ENCODE measurements at places on chromosomes 4 and X.

GRCh38 chrX:85994797-85995196 is 52.6 kb downstream of the CHM start:
- no peak for DNase-seq

DNA sequence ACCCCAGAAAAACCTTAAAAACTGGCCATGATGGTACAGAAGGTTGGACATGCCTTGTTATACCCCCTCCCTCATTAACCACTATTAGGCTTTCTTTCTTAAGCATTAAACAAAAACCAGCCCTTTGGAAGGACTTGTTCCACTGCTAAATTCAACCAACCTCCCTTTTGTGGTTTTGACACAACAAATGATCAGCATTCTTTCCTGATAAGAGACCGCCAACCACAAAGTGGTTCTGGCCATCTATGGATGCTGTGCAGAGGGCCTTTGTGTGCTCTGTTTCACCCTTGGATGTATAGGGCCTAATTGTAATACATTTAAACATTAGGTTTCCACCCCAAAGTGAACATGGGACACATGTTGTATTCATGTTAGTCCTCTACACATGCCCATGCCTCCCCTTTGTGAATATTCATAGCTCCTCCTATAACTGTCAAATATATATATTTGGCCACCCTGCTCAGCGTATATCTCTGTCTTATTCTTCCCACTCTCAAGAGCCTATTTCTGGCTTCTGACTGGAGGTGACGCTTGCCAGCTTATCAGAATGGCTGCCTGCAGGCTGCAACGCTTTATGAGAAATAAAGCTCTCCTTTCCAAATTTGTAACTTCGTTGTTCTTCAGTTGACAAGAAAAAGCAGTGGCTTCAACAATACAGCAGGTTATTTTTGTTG is 126.6 kb downstream of the NPNT start:
- DNase-seq = no peak

DNA sequence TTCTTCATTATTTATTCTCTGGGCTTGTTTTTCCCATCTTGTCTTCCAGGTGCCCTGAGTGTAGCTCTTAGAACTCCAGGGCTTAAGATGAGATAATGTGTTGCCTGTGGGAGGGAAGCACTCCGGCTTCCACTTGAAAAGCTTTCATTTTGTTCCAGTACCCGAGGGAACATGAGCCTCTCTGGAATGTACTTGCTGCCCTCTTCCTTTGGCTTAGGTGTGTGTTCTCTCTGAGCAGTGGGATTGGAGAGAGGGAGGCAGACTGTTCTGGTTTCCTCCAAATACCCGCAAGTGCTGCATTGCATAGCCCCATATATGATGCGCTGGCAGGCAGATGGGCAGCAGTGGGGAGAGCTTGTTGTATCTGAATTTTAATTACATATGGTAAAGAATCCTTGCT is 861 bp upstream of the DTHD1 start:
- DNase-seq = no peak

DNA sequence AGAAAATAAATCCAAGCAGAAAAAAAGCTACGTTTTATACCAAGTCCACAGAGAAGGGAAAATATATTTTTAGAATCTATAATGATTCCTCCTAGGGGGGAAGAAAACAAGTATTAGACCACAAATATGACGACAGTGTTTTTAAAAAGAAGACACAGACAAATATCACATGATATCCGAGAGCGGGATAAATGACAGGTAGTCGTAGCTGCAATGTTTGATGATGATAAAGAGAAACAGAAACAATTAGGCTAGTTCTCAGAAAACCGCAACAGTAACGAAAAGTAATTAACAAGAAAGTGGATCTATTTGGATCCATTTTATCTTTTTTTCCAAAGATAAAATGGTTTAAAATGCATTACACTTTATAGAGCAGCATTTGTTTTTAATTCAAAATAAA is 918 bp downstream of the HAUS3 start:
- no peak for DNase-seq

DNA sequence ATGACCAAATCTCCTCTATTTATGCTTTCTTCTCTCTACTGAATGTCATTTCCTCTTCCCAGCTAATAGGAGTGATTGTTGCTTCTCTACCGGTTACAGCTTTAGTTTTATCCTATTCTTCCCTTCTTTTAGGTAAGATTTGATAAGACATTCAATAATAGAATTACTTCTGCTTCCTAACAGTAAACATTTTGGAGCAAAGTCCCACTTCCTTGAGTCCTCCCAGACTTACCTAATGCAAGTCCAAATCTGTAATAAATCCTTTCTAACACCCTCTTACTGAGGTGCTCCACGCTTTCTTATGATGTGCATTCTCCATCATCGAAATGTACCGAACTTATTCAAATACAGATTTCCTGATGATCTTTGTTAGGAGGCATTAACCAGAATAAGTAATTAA is 79.2 kb upstream of the GPM6A start:
- DNase-seq = no peak

- no peak for DNase-seq
These were observed 29.5 kb upstream of the MAGEA6 start for GRCh38 chrX:152798945-152799344.

- DNase-seq = no peak
These were observed 122.1 kb downstream of the MANBA start for GRCh38 chr4:102638621-102639020.

DNA sequence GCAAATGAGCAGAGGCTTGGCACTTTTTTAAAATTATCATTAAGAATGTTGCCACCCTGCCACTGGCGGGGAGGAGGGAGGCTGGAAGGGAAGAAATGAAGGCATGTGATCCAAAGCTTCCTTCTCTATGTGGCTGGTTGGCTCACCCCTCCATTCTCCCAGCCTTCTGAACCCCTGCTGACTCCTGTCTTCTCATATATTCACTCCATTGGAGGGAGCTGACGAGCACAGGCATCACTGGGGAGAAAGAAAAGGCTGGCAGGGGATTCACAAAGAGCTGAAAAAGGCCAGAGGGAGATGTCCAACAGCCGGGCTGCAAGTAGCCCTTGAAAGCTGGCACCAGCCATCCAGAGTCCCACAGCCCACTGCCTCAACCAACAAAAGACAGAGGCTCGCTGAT is 495.6 kb downstream of the BCOR start:
- no peak for DNase-seq

- no peak for DNase-seq
These were observed 23.6 kb upstream of the PACRGL start for GRCh38 chr4:20676501-20677197.

- DNase-seq = no peak
These were observed 518.2 kb upstream of the HTR2C start for GRCh38 chrX:114065577-114066223.

DNA sequence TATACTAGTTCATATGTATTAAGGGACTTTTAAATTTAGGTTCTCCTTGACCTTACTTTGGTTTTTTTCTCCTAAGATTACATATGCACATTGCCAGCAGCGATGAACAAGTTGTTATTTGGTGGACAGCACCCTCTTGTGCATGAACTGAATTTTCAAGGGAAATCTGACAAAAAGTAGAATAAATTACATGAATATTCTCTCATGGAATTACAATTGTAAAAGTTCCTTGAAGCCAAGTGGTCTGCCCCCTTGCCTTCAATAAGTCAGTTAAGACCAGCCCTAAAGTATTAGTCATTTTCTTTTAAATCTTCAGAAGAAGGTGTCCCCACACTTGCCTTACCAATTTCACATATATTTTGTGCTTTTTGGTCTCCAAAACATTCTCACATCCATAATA is 30.7 kb upstream of the SMARCA5 start:
- DNase-seq = no peak

DNA sequence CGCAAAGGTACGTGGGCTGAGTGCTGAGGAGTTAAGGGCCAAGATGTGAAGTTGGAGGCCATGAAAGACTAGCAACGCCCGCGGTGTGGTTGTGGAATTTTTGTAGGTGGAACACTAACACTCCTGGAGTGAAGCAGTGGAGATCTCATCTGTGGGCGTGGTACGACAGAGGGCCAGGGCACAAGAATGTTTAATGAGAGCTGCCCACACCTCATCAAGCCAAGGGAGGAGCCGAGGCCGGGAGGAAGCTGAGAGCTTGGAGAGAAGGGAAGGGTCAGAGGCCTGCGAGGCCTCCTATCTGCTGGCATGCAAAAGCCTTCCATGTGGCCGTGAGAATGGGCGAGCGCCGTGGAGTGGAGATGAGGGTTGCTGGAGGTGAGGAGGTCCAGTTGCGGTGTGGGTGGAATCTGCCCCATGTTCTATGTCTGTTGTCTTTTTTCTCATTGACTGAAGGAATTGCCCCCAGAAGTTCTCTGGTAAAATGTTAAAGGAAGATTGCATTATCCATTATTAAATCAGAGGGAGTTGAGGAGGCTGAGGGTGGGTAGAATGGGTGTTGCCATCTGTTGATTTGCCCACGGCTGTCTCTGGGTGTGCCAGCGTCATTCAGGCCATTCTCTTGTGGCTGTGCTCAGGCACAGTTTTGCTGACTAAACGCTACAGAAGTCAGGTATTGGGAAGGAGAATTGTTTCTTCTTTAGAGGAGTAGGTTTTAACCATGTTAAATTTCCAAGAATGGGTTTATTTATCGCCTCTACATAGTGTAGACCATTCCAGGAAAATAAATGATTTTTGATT is 19.8 kb downstream of the SNX25 start:
- no peak for DNase-seq

- no peak for DNase-seq
These were observed 300.8 kb downstream of the ZNF674 start for GRCh38 chrX:46244451-46244850.

- no peak for DNase-seq
These were observed 205.9 kb upstream of the GALNT7 start for GRCh38 chr4:172962564-172963353.

- DNase-seq = no peak
These were observed 2.5 kb upstream of the CCDC149 start for GRCh38 chr4:24915121-24915922.

DNA sequence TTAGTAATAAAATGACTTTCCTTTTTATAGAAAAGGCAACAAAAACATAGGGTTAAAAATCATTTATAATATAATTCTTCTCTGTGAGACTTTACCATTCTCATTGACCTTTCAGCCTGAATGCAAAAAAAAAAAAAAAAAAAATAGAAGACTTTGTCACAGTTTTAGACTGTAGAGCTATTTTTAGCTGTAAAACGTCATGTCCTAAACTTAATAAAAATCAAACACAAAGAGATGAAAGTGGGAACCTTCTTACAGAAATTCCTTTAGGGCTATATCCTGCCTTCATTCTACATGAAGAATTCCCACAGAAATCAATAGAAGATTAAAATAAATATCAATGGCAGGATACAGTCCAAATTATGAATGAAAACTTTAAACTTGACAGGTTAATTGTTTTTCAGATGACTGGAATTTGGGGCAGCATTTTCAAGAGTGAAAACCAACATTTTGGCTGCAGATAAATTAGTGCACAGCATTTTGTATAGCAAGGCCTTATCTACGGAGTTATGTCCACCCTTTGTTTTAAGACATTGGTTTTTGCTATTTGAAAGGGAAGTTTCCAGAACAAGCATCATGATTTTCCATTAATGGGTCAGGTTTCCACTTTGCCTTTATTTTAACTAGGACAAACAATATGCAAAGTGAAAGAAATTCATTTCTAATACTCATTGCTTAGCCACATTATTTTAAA is 219.5 kb downstream of the SPCS3 start:
- no peak for DNase-seq

DNA sequence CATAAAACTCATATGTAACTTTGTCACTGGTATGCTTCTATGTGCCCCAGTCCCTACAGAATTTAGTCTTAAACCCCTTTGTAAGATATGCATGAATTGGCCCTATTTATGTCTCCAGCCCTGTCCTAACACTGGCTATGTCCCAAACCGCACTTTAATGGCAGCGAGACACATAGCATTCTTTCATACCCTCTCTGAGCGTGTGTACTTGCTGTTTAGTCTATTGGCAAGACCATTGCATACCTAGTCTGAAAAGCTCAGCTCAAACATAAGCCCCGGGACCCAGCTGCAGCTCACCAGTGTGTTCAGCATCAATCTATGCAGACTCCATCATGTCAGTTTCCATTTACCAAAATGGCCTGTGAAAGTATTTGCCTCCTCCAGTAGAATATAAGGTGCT is 1018.4 kb upstream of the TENM3 start:
- DNase-seq = no peak

GRCh38 chr4:131091896-131092295 is 1995.9 kb downstream of the C4orf33 start:
- no peak for DNase-seq

DNA sequence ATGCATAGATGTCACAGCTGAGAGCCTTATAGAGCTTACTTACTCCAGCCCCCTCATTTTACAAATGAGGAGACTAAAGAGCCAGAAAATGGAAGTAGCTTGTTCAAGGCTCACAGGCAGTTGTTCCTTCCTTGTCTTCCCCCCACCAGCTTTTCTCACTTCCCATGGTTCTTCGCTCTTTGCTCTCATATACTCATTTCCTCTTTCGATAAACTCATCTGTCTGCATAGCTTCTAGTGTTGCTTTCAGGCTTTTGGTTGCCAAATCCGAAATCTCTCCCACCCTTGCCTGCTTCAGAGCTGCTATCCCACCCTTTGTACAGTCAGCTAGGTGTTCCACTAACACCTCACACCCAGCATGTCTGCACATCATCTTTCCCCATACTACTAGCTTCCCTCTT is 25.0 kb upstream of the GJB1 start:
- DNase-seq = no peak

DNA sequence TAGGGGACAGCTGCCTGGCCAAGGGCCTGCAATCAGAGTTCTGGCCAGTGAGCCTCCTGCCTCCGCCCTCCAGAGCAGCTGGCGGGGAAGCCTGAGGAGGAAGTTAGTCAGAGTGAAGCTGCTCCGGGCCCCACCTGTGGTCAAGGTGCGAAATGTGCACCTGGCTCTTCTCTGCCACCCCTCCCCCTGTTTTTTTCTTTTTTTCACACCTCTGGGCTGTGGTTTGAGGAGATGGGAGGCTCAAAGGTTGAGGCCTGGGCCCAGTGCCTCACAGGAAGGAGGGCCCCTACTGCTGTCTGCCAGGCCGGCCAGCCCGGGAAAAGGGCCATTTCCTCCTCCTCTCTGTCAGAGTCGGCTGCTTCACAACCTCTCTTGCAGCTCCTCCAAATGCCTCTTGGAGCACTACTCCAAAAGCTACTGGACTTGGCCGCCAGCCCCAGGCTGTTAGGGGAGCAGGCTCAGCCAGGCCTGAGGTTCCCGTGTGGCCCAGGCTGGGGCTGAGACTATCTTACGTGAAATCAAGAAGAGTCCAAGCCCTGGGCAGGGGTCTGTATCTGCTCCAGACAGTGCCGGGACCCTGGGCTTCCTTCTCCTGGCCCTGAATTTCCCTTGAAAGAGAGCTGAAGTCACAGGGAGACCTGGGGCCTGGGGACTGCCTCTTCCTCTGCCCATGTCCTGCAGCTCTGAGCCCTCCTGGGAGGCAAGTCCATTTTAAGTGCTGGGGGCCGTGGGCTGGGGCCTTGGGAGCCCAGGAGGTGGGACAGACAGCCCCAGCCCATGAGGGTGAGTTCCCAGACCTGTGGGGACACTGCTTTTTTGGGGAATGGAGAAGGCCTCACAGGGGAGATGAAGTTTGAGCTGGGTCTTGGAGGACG is 4.5 kb upstream of the CXCR3 start:
- DNase-seq = peak; percentile 15

- no peak for DNase-seq
These were observed 1602.4 kb downstream of the STIM2 start for GRCh38 chr4:28462766-28463700.

GRCh38 chr4:142452161-142452855 is 393.8 kb downstream of the INPP4B start:
- no peak for DNase-seq
